ENCODE measurements at places on chromosomes 1 and 21.

DNA sequence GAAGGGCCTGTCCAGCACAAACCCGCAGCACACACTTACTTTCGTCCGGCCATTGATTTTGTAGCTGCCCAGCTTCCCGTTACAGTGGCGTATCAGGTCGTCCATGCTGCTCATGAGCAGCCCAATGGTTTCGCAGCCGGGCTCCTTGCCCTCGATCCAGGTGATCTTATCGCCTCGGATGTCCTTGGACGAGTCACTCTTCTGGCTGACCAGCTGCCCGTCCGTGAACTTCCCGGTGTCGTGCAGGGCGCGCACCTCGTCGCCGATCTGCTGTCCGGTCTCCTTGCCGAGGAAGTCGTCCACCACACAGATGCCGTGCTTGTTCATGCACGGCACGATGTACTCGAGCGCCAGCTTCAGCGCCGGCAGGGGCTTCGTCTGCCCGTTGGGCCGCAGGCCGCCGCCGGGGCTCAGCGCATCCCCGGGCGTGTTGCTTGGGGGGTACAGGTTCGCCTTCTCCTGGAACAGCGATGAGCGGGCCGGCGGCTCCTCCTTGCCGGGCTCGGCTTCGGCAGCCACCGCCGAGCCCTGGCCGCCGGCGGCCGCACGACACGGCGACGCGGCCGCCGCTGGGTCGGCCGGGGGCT is 1.0 kb downstream of the EGLN1 start:
- peak; percentile 33 for DNase-seq

DNA sequence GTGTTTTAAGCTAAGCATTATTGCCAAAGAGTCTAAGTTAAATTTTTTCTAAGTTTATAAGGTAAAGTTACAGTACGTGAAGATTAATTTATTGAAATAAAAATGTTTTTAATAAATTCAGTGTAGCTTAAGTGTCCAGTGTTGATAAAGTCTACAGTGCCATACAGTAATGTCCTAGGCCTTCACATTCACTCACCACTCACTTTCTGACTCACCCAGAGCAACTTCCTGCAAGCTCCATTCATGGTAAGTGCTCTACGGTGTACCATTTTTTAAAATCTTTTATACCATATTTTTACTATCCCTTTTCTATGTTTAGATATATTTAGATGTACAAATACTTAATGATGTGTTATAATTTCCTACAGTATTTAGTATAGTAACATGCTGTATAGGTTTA is 173.2 kb downstream of the CACNA1E start:
- DNase-seq: no peak

GRCh38 chr1:244865028-244865371 is 657 bp upstream of the HNRNPU start:
- DNase-seq: no peak

GRCh38 chr1:17891205-17892110 is 136.3 kb downstream of the ACTL8 start:
- no peak for DNase-seq

DNA sequence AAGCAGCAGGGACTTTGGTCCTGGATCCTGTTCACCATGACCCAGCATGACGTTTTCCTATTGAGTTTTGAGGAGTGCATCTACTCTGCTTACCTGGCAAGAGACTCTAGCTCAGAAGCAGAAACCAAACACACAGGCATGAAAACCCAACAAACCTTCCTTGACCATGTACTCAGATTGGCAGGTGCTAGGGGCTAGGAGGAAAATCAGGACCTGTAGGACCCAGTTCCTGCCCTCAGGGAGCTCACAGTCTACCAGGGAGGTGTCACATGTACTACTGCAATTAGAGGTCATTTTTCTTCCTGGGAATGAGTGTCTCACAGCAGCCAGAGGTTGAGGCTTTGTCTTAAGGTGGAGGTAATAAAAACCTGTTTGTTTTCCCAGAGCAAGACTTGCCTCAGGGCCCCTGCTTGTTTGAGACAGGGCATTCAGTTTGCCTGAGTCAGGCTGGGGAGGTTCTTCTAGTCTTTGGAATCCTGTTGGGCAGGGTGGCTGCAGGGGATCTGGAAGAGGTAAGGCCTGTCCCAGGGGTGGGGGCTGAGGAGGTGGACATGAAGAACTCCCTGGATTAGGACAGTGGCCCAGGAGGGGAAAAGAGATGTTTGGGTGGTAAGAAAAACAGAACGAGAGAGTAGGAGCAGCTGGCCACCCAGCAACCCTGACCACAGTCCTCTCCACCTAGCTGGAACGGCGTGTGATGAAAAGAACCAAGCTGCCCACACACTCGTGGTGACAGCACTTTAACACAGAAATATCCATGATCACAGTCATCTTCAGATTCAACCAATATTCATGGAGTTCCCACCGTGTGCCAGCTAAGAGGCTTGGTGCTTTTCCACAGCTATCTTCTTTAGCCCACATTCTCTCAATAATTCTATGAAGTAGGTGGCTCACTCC is 30.8 kb downstream of the IER5 start:
- no peak for DNase-seq

GRCh38 chr1:180642781-180643180 is 11.0 kb downstream of the XPR1 start:
- no peak for DNase-seq

DNA sequence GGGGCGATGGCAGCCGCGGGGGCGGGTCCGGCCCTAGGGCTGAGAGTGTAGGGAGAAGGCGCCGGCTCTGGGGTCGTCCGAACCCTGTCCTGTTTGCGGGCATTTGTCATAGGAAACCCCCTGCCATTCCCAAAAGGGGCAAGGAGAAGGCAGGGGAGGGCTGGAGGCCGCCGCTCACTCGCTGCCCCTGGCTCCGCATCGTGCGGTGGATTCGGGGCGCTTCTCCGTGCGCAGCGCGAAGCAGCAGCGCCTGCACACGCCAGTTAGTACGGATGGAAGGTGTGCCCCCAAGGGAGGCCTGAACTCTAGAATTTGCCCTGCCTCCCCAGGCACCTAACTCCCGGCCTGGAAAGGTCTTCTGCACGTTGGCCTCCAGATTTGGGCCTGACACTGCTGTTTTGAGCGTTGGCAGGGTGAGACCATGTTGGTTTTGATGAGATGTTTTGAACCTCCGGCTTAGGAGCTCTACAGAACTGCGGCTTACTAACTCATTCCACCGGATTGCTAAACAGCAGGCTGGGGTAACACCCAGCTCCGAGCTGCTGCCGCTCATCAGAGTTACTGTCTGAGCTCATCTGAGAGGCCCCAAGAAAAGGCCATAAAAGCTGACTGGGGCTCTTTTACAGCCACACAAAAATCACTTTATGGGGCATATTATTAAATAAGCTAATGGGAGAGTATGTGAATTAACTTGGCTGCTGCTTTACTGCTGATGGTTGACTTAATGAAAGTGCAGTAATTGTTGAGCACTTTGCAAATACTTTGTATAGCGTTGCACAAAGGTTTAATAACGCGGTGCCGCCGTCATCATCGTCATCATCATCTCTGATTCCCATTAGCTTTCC is 987 bp downstream of the GPR137B start:
- DNase-seq: peak; percentile 59

DNA sequence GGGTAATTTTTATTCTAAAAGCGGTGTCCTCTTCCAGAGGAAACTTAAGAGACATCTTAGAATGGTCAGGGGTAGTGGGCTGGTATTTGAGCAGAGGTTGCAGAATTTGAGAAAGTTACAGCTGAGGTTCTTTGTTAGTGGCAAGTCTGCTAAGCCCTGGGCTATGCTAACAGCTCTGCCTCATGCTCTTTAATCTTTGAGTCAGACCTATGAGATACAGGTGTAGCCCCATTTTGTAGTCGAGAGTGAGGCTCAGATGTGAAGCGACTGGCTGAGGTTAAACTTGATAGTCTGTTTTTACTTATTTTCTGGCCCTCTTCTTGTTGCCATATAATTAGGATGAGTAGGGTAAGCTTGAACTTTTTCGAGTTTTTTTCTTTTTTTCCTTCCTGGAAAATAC is 4.7 kb downstream of the HMGN2 start:
- DNase-seq: no peak
